ENCODE measurements at places on chromosomes 16 and 17. TPM values are rescaled to one million over a fixed set of nuclear protein-coding genes. Genes with fewer than 3 reads are reported as not detected.

- no peak for DNase-seq
These were observed 184.0 kb downstream of the CYLD start for GRCh38 chr16:50925758-50926357.

DNA sequence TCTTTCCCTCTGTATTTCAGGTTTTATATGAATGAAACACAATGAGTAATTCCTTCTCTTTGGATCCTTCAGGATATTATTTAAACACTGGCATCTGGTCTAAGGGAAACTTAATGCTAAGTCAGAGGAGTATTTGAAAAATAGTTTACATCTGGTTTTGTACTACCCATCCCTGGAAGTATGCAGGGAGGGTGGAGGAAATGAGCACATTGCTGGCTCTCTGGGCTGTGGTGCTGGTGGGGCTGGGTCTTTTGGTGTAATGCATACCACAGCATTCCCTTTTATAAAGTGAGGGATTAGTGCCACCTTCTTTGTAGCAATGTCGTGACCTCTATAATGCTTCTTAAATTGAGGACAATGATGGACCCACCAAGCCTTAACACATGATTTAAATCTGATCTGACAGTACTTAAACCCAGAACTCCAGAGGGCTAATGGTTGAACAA is 105.5 kb upstream of the AXIN2 start:
- no peak for DNase-seq

DNA sequence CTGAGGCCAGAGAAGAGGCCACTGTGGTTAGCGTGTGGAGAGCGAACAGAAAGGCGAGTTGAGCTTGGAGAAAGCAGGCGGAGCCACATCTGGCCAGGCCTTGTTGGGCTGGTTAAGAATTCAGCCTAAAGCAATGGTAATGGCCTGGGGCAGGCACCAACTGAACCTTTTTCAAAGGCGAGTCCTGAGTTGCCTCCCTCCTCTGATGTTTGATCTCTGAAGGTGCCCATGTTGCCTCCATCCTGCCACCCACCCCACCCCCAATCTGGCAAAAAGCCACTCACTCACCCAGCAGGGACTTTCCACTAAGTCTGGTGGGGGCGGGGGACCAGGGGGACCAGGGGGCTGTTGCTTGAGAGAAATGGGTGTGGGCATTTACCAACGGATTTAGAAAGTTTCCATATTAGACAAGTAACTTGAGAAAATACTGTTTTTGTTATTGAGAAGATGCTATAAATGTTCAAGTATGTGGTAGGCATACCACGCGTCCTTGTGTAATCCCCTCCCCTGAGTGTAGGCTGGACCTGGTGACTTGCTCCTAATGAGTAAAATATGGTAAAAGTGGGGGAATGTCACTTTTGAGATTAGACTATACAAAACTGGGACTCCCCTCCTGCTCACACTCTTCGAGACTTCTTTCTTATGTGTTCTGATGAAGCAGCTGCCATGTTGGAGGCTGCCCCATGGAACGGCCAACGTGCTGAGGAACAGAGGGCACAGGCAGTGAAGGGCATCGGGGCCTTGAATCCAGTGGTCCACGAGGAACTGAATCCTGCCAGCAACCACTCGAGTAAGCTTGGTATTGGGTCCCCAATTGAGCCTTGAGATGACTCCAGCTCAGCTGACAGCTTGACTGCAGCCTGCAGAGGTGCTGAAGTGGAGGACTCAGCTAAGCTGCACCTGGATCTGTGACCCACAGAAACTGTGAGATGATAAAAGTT is 29.9 kb upstream of the TNS4 start:
- no peak for DNase-seq

- DNase-seq: no peak
These were observed 65.9 kb upstream of the TNRC6C start for GRCh38 chr17:77892469-77893143.

DNA sequence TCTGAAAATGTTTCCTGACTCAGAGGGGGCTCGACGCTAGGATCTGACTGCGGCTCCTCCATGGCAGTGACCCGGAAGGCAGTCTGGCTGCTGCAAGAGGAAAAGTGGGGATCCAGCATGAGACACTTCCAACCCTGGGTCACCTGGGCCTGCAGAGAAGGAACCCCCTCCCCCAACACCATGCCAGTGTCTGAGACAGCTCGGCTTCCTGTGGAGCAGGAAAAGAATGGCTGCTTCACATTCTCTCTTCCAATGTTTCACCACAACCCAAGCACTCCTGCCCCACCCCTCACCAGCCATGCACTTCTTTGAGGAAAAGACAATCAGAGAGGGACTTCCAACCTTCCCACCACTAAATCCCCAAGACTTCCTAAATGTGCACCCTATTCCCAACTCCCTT is 10.8 kb downstream of the TP53 start:
- no peak for DNase-seq

- no peak for DNase-seq
These were observed 46.4 kb downstream of the NKD1 start for GRCh38 chr16:50594308-50595260.

DNA sequence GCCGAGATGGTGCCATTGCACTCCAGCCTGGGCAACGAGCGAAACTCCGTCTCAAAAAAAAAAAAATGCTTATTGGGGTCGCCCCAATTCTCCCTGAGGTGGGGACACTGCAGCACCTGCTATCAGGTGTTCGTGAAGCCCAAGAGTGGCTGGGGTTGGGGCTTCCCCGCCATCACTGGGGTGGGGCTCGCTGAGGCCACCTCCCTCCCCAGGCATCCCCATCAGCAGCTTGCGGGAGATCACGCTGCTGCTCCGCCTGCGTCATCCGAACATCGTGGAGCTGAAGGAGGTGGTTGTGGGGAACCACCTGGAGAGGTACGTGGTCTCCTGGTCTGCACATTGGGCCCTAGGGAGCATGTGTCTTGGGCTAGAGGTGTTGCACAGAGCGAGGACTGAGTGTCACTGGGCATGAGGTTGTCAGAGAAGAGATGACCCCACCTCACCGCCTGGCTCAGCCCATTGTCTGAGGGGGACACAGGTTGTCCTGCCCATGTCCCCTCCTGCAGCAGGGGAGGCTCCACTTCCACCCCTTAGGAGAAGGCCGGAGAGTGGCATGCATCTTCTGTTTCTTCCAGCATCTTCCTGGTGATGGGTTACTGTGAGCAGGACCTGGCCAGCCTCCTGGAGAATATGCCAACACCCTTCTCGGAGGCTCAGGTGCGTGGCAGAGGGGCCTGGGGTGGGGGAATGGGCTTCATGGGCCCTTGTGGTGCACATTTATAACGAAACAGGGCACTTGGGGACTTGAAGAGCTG is 4.9 kb downstream of the CDK10 start:
- DNase-seq: no peak

GRCh38 chr16:1102921-1103635 is 7.0 kb upstream of the C1QTNF8 start:
- DNase-seq: no peak

DNA sequence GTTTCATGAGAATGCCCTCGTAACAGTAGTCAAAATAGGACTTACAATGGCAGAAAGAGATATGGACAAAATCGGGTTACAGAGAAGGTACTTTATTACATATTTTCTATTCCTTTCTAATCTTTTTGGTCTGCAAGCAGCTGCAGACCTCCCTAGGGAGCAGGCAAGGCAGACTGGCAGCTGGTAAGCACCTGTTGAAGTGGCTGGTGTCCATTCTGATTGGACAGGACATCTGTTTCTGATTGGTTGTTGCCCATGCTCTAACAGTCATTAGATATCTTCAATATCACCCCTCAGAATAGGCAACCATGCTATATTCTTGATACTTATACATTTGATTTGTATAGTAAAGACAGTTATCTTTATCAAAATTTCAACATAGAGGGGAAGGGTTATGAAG is 606.3 kb downstream of the KCNJ2 start:
- no peak for DNase-seq

- DNase-seq: no peak
These were observed 116.9 kb downstream of the BRIP1 start for GRCh38 chr17:61746248-61746985.

- DNase-seq: no peak
These were observed 15.4 kb upstream of the KRT17 start for GRCh38 chr17:41639492-41640473.

GRCh38 chr17:7502987-7503386 is 18.8 kb downstream of the POLR2A start:
- DNase-seq: no peak

Gene CBX2
- 6.7 TPM for total RNA-seq

Gene TRAF4
- total RNA-seq: 24.0 TPM

Gene ITGAD
- not detected for total RNA-seq

Gene SLC6A2
- total RNA-seq: not detected

Gene ABCA8
- under 0.01 TPM for total RNA-seq

Gene NPIPA7
- 0.25 TPM for total RNA-seq

Gene OR2C1
- not detected for total RNA-seq

Gene TEDC2
- 3.8 TPM for total RNA-seq

Gene TGFB1I1
- 26.2 TPM for total RNA-seq

Gene CRYBA1
- not detected for total RNA-seq

Measured in dermis microvascular lymphatic vessel endothelial cell (primary cell).